ENCODE measurements at places on chromosomes 12 and 14. TPM values are rescaled to one million over a fixed set of nuclear protein-coding genes. Genes with fewer than 3 reads are reported as not detected.
A peak's percentile ranks its signal among the peaks of the same experiment; 100 is the strongest.

DNA sequence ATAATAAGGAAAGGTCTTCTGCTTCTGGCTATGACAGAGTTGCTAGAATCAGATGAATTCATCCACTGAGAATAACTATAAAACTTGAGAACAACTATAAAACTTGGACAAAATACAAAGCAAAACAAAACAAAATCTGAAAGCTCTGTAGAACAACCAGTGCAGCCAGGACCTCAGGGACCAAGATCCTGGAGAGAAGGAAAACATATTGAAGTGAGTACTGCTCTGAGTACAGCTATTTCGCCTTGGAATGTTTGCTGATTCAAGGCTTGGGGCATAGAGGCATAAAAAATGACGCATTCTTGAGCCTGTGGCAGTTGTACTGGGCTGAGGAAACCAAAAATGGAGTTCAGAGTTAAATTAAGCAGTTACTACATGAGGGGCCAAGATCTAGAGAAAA, 21.7 kb downstream of the FOXA1 start:
- DNase-seq, result no peak
- peaks cover 3% of the 10 kb centered on the region for H3K36me3 ChIP-seq
- H3K27me3 ChIP-seq, result no peaks in the 10 kb centered on the region
- H3K27ac ChIP-seq, result no peak overlapping the region

- H3K36me3 ChIP-seq, result no peaks in the 10 kb centered on the region
- H3K4me3 ChIP-seq, result peak overlapping the region; percentile 64
- H3K27ac ChIP-seq, result no peak overlapping the region
- H3K27me3 ChIP-seq, result peaks cover 54% of the 10 kb centered on the region
- no peak for DNase-seq
- peaks cover 9% of the 10 kb centered on the region for H3K4me1 ChIP-seq
Observed at GRCh38 chr12:48980389-48980952, 2.3 kb downstream of the WNT1 start.

DNA sequence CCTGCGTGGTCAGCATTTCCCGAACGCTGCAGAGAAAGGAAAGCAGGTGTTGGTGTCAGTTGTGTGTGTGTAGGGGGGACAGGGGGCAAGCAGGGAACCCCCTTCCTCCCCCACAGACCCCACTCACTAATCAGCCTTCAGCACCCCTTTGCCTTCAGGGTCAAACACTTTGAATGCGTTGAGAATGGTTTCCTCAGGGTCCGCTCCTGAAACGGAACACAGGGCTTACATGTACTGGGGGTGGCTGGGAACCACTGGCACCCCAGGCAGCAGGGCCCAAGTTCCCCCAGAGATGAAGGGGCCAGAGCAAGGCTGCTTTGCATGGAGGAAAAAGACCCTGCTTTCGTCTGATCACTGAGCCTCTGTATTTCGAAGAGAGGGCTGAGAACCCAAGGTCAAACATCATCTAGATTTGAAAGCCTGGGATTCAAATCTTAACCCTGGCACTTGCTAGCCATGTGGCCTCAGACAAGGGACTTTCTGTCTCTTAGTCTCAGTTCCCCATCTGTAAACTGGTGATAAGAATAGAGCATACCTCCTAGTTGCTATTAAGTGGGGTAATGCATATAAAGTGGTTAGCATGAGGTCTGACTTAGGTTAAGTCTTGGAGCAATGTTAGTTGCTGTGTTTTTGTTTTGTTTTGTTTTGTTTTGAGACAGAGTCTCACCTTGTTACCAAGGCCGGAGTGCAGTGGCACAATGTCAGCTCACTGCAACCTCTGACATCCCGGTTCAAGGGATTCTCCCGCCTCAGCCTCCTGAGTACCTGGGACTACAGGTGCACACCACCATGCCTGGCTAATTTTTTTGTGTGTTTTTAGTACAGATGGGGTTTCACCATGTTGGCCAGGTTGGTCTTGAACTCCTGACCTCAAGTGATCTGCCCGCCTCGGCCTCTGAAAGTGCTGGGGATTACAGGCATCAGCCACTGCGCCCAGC, 7.0 kb downstream of the MYL2 start:
- H3K27me3 ChIP-seq, result peaks cover 4% of the 10 kb centered on the region
- H3K36me3 ChIP-seq, result no peaks in the 10 kb centered on the region
- no peak overlapping the region for H3K4me3 ChIP-seq
- H3K27ac ChIP-seq, result no peak overlapping the region
- H3K4me1 ChIP-seq, result peaks cover 4% of the 10 kb centered on the region

DNA sequence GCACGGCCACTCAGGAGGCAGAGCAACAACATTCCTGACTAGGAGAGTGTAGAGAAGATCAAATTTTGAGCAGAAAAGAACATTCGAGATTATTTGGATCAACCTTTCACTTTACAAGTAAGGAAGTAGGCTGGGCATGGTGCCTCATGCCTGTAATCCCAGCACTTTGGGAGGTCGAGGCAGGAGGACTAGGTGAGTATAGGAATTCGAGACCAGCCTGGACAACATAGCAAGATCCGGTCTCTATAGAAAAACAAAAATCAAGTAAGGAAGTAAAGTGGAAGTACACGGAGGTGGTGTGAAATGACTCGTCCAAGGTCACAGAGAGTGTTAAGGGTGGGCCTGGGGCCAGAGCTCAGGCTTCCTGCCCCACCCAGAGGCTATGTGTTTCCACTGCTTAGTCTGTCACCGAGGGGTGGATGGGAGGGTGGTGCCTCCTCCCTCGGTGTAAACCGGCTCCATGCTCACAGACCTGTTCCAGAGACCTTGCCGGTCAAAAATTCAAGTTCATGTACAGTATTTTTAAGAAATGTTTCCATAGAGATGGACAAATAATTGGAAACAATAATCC, 51.9 kb downstream of the MAP1LC3B2 start:
- no peaks in the 10 kb centered on the region for H3K27me3 ChIP-seq
- H3K27ac ChIP-seq, result no peak overlapping the region
- H3K4me3 ChIP-seq, result no peak overlapping the region
- no peaks in the 10 kb centered on the region for H3K36me3 ChIP-seq

The PEBP1 gene
- 224 TPM for total RNA-seq

The AKAP3 gene
- total RNA-seq, result 3.3 TPM

The GLS2 gene
- total RNA-seq, result 0.91 TPM

The CAPZA3 gene
- not detected for total RNA-seq
